ENCODE measurements at places on chromosomes 11 and 22. TPM values are rescaled to one million over a fixed set of nuclear protein-coding genes. Genes with fewer than 3 reads are reported as not detected.
A peak's percentile ranks its signal among the peaks of the same experiment; 100 is the strongest.

MYBPC3 gene
- 0.07 TPM for total RNA-seq

- peak; percentile 36 for DNase-seq
These were observed 8.5 kb downstream of the MARK2 start for GRCh38 chr11:63847363-63847762.

DNA sequence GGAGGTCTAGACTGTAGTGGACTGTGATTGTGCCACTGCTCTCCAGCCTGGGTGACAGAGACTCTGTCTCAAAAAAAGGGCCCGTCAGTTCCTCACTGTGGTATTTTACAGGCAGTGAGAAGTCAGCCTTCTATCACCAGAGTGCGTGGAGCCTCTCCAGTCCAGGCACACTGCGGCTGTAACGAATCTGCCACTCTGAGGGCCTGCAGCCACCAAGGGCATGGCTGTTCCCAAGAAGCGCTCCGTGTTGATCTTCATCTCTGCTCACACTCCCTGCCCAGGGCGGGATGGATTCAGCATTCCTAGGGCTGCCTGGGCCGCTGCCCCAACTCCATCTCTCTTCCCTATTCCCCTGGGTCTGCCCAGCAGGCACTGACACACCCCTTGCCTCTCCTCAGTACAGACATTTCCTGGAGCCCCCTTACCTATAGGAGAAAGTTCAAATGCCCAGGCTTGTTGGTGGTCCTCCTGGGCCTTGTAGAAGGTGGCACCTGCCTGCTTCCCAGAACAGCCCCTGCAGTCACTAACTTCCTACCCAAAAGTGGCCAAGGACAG is 148.4 kb downstream of the CACNA1I start:
- DNase-seq: no peak

DNA sequence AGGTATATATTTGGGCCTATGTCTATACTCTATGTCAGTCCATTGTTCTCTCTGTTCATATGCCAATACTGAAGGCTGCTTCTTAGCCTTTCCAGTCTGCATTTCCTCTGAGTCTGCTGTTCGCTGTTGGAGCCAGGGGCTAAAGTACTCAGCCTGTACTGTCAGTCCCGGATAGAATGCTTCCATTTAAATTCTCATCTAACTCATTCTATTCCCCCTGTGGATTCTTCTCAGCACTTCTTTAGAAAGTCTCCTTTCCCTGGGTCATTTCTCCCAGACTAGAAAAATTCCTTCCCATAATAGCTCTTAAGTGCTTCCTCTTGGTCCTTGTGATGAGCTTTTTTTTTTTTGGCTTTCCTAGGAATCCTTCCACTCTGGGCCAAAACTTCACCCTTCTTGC is 293.1 kb downstream of the KIRREL3 start:
- DNase-seq: no peak

C11orf87 gene
- 0.23 TPM for total RNA-seq

BACE1 gene
- 8.5 TPM for total RNA-seq

DNA sequence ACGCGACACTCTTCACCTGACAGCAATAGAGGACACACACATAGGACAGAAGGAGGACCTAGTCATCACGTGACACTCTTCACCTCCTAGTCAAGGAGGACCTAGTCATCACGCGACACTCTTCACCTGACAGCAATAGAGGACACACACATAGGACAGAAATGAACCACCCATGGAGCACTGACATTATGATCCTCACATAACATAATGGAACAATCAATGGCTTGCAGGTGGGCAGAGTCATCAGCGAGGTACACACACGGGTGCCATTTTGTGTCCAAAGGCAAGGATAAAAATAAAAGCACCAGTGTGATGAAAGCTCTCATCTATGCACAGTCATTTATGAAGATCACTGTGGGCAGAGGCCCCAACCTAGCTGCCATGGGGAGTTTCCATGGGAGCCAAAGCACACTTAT is 354.7 kb downstream of the LARGE1 start:
- no peak for DNase-seq

DNA sequence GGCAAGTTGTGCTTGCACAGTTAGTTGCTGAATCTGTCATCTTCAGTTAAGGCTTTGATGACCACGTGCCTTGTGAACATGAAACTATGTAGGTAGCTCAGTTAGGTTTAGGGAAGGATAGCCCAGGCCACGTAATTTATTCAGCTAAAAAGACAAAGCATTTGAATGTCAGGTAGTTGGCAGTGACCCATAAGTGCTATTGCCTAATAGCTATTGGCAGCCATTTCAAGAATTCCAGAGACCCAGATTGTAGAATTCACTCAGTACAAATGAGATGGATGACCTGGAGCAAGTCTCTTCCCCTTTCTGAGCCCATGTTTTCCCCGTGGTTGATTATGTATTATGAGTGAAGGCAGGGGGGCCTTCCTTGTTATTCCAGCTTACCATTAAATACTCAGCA is 265.3 kb upstream of the ANO5 start:
- no peak for DNase-seq

DNA sequence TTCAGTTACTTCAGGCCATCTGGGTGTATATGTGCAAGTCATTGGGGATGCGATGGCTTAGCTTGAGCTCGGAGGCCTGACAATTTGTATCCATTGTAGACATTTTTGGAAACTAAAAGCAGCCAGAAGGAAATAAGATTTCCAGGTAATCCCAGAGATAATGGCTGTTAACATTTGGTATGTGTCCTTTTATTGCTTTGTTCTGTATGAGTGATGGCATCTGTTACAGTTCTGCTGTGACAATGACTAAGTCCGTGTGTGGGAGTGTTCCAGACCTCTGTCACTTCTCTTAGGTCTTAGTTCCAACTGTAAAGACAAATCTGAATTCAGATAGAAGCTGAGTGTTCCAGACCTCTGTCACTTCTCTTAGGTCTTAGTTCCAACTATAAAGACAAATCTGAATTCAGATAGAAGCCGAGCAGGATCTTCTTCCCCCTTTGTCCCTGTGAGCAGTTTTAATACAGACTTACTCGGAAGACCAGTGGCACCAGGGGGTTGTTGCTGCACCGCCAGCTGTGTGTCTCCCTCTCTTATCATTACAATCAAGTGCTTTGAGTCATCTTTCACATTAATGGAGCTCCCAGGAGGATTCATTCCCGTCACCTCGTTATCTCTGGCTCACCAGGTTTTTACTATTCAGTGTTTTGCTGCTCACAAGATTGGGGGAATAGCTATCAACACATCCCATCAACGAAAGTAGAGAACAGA is 190.9 kb upstream of the SORL1-AS1 start:
- no peak for DNase-seq

- no peak for DNase-seq
These were observed 33.6 kb downstream of the TRMU start for GRCh38 chr22:46368871-46369715.

DNA sequence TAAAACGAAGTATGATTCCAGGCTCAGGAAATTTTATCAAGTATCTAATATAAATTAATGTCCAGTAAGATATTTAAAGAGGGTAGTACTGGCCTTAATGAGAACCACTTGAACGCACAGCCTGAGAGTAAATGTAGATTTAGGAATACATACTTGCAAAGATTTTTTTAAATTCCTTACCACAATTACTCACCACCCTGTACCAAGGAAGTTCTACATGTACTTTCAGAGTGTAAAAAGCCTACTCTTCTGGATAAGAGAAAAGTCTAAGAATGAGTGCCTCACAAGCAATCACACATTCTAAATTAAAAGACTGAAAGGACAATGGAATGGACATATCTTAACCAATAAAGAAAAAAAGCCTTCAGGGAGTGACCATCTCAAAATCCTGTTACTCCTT is 697.4 kb downstream of the DLG2 start:
- no peak for DNase-seq

- DNase-seq: no peak
These were observed 3.9 kb upstream of the ZDHHC5 start for GRCh38 chr11:57663975-57664374.

GRCh38 chr11:118980191-118980881 is 8.8 kb downstream of the FOXR1 start:
- DNase-seq: peak; percentile 51

B4GALNT4 gene
- total RNA-seq: 97.8 TPM

TMPRSS5 gene
- total RNA-seq: 1.7 TPM

DNA sequence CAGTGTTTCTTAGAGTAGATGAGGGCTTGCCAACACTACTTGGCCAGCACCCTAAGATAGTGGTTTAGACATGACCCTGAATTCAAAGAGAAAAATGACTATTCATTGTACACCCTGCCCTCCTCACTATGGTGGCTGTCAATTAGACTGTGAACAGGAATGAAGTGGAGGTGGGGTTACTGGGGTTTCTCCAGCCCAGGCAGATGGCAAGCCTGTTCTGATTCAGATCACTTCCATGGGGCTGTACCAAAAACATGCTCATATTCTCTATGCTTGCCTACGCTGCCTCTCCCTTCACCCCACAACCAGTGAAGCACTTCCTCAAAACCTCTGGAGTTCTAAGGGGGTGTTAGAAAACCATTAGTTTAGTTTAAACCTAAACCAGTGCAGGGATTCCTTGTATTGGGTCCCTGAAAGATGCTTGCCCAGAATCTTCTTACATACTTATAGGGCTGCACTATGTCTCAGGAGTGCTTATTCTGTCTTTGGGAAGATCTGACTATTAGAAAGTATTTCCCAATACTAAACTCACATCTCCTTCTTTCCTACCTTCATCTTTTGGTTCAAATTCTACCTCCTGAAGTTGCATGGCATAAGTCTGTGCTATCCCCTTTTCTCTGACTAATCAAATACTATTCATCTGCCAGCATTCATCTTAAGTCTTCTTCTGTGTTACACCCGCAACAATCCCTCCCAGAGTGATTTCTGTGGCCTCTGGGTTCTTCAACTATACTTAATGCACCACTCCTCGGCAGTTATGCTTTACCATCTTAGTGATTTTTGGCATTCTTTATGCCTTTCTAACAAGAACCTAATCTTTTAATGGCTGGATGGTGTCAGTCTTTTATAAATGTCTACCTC is 71.8 kb downstream of the ATG16L2 start:
- DNase-seq: no peak

HPX gene
- total RNA-seq: 2.4 TPM

DNA sequence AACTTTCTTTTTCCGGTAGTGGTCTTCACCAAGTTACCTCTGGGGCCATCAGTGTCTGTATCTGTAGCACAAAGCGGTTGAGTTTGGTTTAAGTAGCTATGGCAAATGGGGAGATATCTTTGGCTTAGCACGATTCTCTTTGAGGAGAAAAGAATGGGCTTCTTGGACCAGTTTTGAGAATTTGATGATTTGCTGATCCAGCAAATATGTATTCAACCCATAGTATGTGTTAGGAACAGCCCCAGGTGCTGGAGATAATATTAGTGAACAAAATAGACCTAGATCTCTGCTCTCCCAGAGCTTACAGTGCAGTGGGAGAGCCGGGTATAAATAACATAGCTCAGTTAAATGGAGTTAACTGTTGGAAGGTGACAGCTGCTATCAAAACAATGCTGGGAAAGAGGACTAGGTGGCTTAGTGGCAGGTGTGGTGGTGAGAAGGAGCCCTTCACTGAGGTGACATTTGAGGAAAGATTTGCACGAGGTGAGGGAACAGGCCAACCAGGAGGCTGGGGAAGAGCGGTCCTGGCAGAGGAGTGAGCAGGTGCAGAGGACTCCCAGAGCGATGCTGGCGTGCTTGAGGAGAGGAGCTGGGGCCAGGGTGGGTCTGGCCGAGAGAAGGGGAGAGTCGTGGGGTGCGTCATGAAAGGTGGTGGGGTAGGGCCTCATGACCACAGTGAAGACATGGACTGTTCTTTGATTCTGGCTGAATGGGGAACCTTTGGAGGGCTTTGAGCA is 5.0 kb downstream of the TBC1D22A start:
- DNase-seq: no peak

CDC42BPG gene
- total RNA-seq: 21.6 TPM

All from WTC11 (cell line).